ENCODE measurements at places on chromosomes 16 and 17. TPM values are rescaled to one million over a fixed set of nuclear protein-coding genes. Genes with fewer than 3 reads are reported as not detected.
A peak's percentile ranks its signal among the peaks of the same experiment; 100 is the strongest.

Gene SYNGR3
- total RNA-seq, result 0.22 TPM

- H3K27me3 ChIP-seq, result no peaks in the 10 kb centered on the region
- H3K36me3 ChIP-seq, result no peaks in the 10 kb centered on the region
- H3K4me1 ChIP-seq, result peaks cover 27% of the 10 kb centered on the region
- peak; percentile 35 for DNase-seq
Observed at GRCh38 chr17:56158915-56159825, 5.9 kb downstream of the ANKFN1 start.

Gene FKBP10
- total RNA-seq, result 759 TPM

- no peak overlapping the region for H3K27ac ChIP-seq
- H3K36me3 ChIP-seq, result no peaks in the 10 kb centered on the region
- H3K4me1 ChIP-seq, result no peaks in the 10 kb centered on the region
- H3K4me3 ChIP-seq, result no peak overlapping the region
Observed at GRCh38 chr16:8380311-8380710, 210.0 kb downstream of the TMEM114 start.

DNA sequence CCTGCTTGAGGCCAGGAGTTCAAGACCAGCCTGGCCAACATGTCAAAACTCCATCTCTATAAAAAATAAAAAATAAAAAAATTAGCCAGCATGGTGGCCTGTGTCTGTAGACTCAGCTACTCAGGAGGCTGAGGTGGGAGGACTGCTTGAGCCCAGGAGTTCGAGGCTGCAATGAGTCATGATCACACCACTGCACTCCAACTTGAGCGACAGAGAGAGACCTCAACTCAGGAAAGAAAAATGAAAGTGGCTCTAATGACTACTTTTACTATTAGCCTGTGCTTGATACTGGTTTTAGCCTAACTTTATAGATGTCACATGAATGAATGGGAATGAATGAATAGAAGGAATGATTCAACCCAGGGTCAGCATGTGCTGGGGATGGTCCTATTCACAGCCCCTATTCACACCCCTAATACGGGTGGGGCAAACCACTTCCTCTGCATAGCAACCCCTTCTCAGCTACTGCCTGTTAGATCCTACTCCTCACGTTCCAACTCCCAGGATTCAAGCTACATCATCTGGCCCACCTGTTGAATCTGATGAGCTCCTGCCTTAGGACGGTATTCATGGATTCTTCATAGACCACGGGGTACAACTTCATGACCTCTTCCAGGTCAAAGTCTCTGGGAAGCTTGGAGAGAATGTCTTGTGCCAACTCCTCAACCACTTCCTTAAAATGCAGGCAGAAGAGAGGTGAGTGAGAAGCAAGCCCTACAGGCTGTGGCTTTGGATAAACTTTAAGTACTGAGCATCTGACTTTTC, 40.5 kb downstream of the LYRM1 start:
- DNase-seq, result no peak
- no peak overlapping the region for H3K27ac ChIP-seq
- no peaks in the 10 kb centered on the region for H3K27me3 ChIP-seq
- peaks cover 13% of the 10 kb centered on the region for H3K4me1 ChIP-seq

Gene DPH1
- 58.1 TPM for total RNA-seq

DNA sequence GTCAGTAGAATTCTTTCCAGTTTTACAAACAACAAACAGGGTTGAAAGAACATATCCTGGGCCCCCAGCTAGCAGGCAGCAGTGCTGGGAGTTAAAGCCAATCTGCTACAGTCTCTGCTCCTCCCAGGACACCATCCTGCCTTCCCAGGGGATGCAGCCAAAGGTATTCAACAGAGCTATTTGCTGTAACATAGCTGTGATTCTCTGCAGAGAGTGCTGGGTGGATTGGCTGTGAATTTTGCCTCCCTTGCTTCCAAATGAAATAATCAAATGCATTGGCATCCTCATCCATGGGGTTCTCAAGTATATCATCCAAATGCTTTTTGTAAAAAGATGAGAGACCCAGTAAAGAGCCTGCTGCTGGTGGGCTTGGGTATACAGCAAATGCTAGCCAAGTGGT, 124.3 kb downstream of the NPIPB5 start:
- no peak for DNase-seq
- H3K4me1 ChIP-seq, result 0 out of 2 replicates have a peak, but pooled peaks cover 4% of the 10 kb centered on the region

DNA sequence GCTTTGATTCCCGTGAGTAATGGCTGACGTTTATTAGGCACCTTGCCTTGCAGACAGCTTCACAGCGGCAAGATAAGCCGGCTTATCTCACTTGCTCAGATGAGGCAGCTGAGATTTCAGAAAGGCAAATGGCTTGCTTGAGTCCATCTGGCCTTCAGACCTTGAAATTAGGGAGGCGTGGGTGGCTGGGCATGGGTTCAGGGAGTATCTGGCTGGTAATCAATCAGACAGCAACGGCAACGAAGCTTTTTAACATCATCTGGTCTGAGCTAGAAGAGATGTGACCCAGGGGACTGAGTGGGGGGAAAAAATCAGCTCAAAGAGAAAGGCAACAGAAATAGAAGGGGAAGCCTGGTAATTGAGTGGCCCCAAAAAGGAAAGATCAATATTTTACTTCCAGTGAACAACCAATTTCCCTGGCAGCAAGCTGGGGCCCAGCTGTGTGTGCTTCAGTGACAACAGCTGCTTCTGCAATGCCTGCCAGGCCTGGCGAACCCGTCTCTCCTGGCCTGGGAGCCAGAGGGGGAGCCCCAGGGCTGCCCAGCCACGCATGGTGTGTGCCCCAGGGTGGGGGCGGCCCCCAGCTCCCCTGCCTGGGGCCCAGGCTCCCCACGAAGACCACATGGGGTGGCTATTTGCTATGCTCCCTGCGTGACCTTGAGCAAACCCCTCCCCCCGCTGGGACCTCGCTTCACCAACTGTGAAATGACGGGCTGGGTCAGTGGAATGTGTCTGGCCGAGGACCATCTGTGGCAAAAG, 34.0 kb downstream of the RAB11FIP4 start:
- H3K4me3 ChIP-seq, result no peak overlapping the region
- H3K27ac ChIP-seq, result no peak overlapping the region
- no peak for DNase-seq
- H3K27me3 ChIP-seq, result peaks cover 13% of the 10 kb centered on the region

- H3K4me3 ChIP-seq, result no peak overlapping the region
- H3K4me1 ChIP-seq, result no peaks in the 10 kb centered on the region
- no peak overlapping the region for H3K27ac ChIP-seq
- H3K36me3 ChIP-seq, result no peaks in the 10 kb centered on the region
- DNase-seq, result no peak
Observed at GRCh38 chr16:57958544-57958943, 12.4 kb downstream of the CNGB1 start.

- no peak overlapping the region for H3K27ac ChIP-seq
- no peak for DNase-seq
- H3K4me1 ChIP-seq, result peaks cover 11% of the 10 kb centered on the region
Observed at GRCh38 chr16:75570396-75571065, 4.4 kb downstream of the GABARAPL2 start.

DNA sequence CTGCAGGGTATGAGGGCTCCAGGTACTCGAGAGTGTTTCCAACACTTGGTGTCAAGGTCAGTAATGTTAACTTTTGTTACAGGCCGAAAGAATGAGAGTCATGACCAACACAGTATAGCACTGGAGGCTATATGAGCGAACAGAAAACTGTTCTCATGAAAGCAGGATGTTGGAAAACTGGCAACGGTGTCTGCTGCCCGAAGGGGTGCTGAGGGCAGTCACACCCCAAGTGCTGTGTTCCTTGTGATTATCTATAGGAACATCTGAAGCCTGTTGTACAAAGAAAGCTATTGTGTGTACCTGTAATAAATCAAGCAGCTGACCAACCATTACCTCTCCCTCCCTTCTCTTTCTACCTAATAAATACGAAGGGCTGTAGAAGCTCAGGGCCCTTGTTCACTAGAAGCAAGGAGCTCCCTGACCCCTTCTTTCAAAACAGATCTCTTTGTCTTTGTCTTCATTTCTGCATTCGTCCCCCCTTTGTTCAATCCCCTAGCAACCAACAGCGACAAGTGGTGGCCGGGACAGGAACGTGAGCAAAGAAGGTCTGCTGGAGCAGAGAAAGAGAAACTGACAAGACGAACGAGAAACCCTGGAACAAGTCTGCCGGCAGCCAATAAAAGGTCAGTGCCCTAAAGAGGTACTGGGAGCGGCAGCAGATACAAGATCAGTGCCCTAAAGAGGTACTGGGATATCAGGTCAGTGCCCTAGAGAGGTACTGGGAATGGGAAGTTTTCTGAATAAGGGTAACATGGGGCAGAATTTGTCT, 7.6 kb downstream of the CD300LD start:
- peaks cover 37% of the 10 kb centered on the region for H3K27me3 ChIP-seq
- H3K4me1 ChIP-seq, result no peaks in the 10 kb centered on the region
- H3K4me3 ChIP-seq, result no peak overlapping the region
- no peak for DNase-seq

DNA sequence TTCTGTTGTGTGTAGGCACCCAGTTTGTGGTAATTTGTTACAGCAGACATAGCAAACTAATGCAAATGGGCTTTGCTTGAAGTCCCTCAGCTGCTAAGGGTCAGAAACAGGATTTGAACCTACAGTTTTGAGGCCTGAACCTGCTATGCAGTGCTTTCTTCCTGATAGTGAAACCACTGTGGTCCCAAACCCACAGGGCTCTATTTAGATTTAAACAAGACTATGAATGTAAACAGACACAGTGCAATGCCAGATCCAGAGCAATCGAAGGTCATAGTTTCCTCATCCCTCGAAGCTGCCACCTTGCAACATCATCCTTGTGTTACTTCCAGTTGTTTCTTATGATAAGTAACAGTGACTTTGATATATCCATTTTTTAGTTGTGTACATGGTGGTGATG, 630.2 kb downstream of the WWOX start:
- H3K4me1 ChIP-seq, result no peaks in the 10 kb centered on the region
- no peaks in the 10 kb centered on the region for H3K36me3 ChIP-seq
- no peak overlapping the region for H3K27ac ChIP-seq
- no peak for DNase-seq

Gene TMEM92
- total RNA-seq, result not detected

- peak; percentile 93 for DNase-seq
- H3K27ac ChIP-seq, result peak overlapping the region; percentile 90
- peaks cover 17% of the 10 kb centered on the region for H3K4me1 ChIP-seq
- no peaks in the 10 kb centered on the region for H3K36me3 ChIP-seq
- H3K4me3 ChIP-seq, result peak overlapping the region; percentile 40
Observed at GRCh38 chr17:82931699-82932517, 92.1 kb upstream of the ZNF750 start.

DNA sequence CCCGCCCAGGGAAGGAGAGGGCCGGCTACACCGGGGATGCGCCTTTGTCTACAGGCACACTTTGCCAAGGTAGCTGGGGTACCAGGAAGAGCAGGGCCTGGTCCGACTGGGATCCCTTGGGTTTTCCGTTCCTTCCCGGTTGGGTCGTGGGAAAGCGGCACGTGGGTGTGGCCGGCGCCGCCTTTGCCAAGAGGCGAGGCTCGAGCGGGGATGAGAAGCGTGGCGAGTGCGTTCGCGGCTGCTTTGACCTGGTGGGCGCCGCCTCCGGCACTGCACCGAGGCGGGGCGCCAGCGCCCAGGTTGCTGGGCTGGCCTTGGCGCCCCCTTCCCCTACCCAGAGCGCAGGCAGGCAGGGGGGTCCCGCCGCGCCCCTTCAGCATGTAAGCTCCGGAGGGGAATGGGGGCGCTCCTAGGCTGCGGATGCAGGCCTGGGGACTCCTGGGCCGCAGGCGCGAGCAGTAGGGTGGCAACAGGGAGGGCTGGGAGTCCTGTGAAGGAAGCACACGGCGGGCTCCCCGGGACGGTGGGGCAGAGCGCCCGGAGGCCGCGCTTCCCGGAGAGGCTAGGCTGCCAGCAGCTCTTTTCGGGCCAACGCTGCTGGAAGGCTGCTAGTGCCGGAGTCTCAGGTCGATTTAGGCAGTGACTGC, 2.0 kb downstream of the HAS3 start:
- DNase-seq, result peak; percentile 67
- peaks cover 7% of the 10 kb centered on the region for H3K4me1 ChIP-seq
- H3K36me3 ChIP-seq, result no peaks in the 10 kb centered on the region
- H3K27me3 ChIP-seq, result no peaks in the 10 kb centered on the region

All from GM23248 (cell line).